ENCODE measurements at places on chromosomes 2 and 18.

DNA sequence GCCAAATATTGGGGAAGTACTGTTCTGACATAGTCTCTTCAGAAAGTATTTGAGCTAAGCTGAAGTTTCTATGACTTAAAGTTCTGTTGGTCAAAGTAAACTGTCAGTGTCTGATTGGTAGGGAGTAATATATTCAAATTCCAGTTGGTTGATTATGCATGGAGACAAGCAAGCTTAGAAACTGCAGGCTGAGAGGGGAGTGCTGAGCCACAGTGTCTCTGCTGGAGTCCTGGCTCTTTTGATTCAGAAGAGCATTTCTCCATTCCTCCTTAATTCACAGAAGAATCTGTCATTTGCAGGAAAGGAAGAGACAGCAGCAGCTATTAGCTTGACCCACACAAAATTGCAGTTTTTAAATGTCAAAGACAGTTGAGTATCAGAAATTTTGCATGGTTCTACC, 201.4 kb upstream of the TMEM200C start:
- no peak for DNase-seq

DNA sequence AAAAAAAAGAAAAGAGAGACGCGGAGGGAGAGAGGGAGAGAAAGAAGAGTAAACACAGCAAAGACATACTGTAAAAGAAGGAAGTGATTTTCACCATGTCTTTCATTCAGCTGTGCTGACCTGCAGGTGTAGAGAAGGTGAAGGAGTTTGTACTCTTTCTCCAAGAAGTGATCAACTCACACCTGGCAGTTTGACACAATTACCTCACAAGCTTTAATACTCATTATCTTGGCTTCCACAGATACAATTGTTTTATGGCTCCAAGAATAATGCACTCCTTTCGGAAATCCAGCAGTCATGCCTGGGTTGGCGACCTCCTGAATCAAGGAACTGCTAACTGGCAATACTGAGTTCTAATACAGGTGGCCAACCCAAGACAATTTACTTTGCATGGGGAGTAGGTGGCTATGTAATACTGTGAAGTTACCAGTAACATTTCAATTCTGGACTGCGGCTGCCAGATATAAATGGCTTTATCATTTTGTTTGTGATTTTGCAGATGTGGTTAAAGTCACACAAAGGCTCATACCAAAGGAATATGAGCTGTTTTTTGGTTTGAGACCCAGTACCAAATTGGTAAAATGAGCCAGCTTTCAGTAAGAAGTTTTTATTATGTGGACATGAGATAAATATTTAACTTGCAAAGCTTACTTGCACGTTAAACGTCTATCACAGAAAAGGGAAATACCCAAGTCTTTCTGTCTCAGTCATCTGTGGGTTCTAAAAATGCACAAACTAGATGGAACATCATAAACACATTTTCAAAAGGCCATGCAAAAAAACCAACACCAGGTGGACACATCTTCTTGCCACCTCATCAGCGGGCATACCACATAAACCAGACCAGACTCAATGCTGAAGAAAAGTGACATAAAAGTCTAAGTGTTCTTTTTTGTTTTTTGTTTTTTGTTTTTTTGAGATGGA, 69.3 kb downstream of the NCKAP5 start:
- no peak for DNase-seq

GRCh38 chr2:12044857-12045256, 298.4 kb downstream of the LPIN1 start:
- no peak for DNase-seq

GRCh38 chr2:57859755-57860154, 186.9 kb upstream of the VRK2 start:
- DNase-seq, result no peak

- peak; percentile 58 for DNase-seq
Measured at GRCh38 chr2:27428213-27428977, at the start of gene NRBP1. Gene NRBP1 (plus strand): TSS chr2:27428631. CDS start chr2:27433274, 4,643 bp downstream.

Data from fibroblast of the conjunctiva (primary cell).